ENCODE measurements at places on chromosomes 11 and 22.

GRCh38 chr11:17233101-17233500, 25.3 kb upstream of the PIK3C2A start:
- no peak for DNase-seq

GRCh38 chr11:94107363-94107762, 21.3 kb upstream of the PANX1 start:
- no peak for DNase-seq

DNA sequence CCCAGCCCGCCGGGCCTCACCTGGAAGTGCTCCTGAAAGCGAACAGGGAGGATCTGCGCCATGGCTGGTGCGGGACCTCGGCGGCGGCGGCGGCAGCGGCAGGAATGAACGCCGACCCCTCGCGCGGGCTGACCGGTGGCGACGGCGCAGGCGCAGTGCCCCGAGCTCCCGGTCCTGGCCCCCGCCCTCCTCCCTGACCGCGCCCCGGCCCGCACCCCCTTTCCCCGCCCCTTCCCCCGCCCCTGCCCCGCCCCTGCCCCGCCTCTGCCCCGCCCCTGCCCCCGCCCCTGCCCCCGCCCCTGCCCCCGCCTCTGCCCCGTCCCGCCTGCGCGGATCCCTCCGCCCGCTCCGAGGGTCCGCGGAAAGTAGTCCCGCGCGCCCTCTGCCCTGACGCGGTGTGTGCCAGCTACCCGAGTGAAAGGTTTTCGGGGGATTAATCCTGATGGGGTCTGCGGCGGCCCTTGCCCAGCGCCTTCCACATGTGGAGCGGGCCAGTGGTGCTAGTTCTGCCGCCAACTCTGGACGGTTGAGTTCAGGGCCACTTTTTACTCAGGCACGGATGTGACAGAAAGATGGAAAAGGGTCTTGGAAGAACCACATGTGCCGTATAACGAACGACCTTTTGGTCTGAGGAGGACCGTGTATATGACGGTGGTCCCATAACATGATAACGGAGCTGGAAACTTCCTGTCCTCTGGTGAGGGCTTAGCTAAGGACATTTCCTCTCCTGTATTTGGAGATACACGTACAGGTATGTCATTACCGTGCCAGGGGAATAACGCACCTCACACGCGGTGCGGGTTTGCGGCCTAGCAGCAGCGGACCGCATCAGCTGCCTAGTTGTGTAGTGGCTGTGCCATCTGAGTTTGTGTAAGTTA, at the start of gene CLTCL1:
Gene CLTCL1 (minus strand): TSS at position 140 of the 878 bp plus-strand sequence. CDS start 78 bp downstream, at position 62.
- DNase-seq: peak; percentile 79

- DNase-seq: no peak
These were observed 12.2 kb downstream of the GGT5 start for GRCh38 chr22:24232725-24233124.

DNA sequence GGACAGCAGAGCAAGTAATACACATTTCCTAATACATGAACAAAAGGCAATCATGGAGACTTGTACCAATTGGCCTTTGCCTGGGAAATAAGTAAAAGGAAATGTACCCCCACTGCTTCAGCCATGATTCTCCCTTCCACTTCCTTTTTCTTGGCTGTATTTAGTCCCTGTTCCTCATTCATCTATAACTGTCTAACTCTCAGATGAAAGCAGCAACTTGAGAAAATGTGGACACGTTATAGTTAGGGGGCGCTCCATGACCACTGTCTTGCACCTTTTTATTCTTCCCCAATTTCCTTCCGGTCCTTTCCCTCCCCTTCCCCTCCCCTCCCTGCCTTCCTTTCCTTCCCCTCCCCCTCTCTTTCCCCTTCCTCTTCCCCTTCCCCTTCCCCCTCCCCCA, 61.3 kb upstream of the BARX2 start:
- no peak for DNase-seq

GRCh38 chr22:19957445-19957844, 15.8 kb upstream of the TXNRD2 start:
- DNase-seq: peak; percentile 48
